NCI-H446 treated with DMSO at 0.1 percent for 48 hours (cell line): ENCODE measurements at places on chromosomes 11 and 22.

DNA sequence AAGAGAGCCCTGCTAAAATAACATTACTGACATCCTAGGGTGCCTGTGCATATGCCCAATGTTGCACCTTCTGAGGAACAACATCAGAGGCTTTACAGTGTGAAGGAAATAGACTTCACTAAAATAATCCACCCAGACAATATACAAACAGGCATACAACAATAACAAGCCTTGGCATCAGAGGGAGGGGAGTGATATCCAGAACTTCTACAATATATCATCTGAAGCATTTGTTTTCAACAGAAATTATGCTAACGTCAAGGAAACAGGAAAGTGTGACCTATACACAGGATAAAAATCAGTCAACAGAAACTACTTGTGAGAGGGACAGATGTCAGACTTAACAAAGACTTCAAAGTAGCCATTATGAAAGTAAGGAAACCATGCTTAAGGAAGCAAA, 81.3 kb downstream of the CTNND1 start:
- no peak for DNase-seq

GRCh38 chr22:44205516-44206329, 25.0 kb downstream of the PARVG start:
- no peak for DNase-seq

DNA sequence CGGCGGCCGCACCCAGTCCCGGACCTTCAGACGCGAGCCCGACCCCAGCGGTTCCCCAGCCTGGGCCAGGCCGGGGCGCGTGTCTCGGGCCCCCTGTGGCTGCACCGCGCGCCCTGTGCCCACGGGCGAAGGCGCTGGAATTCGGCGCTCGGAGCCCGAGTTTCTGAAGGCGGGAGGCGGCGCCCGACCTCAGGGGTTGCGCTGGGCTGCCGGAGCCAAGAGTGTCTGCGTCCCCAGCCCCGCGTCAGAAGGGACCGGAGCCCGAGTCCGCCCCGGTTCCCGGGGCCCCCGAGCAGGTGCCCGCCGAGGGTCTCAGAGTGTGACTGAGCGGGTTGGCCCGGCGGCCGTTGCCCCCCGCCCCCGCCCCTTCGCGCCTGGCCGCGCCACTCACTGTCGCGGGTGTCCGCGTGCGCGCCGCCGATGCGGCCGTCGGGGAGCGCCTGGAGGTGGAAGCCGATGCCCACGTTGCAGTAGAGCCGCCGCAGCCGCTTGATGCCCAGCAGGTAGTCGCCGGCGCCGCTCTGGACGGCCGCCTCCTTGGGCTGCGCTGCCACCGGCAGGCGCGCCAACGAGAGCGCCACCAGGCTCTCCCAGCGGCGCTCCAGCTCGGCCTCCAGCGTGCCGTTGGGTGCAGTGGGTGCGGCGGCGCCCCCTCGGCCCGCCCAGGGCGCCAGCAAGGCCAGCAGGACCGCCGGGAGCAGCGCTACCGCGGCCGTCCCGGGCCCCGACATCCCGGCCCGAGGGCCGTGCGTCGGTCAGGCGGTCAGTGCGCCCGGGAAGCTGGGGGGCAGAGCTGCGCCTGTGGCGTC, 583 bp downstream of the FGF4 start:
- DNase-seq = no peak

GRCh38 chr11:11119917-11120316, 233.1 kb downstream of the CSNK2A3 start:
- DNase-seq = no peak

DNA sequence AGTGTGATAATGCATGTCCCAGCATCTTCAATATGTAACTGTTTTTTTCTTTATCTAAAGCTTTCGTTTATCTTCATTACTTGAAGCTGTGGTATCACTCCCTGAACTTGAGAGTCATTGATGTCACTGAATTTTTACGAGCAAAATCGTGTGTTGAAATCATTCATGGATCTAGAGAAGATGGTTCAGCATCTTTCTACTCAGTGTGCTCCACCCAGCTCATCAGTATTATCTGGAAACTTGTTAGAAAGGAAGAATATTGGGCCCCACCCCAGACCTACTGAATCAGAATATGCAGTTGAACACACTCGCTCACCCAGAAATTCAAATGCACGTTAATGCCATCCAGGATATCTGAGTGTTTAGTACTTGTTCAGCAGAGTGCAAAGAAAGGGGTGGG, 8.3 kb downstream of the CDON start:
- DNase-seq = no peak
